ENCODE measurements at places on chromosomes 2 and 18.

DNA sequence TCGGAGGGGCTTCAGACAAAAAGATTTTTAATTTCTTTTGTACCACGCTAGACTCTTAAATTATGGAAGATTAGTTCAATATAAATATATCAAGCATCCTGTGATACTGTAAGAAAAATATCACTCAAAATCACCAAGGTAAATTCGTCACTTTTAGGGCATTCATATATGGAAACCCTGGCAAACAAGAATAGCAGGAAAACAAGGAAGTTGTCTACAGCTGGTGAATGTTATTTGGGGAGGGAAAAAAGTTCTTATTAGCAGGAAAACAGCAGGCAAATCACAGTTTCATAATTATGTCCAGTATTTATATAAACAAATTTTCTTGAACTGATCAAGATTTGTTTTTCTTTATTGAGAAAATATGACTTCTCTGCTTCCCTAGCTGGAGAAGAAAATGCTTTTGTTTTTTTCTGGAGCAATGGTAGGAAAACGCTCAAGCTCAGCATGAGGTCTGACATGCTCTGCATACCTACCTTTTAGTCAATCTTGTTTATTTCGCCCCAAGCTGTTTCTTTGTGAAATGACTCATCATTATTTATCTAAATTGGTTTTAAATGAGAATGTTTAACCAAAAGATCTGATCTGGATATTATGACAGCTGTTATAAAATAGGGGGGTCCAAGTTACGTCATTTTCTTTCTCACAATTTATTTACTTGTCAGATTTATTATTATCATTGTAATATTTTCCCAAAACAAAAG is 14.7 kb downstream of the LINC00305 start:
- DNase-seq, result no peak

DNA sequence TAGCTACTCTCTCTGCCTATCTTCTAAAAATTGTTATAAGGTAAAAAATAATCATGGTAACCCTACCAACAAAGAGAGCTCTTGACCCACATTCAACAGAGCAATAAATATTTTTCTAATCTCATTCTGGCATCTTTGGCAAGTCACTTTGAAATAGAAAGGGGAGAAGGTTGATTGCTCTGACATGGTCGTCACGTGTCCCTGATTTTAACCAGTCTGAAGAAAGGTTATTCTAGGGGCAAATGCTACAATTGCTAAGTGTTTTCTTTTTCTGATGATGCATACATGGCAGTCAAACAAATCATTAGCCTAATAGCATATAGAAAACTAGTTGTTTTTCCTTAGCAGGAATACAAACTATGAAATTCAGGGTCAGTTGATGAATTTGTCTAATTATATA is 153.3 kb upstream of the MAP3K20 start:
- DNase-seq, result no peak

- no peak for DNase-seq
Observed at GRCh38 chr2:225636558-225636957, 237.0 kb downstream of the NYAP2 start.

DNA sequence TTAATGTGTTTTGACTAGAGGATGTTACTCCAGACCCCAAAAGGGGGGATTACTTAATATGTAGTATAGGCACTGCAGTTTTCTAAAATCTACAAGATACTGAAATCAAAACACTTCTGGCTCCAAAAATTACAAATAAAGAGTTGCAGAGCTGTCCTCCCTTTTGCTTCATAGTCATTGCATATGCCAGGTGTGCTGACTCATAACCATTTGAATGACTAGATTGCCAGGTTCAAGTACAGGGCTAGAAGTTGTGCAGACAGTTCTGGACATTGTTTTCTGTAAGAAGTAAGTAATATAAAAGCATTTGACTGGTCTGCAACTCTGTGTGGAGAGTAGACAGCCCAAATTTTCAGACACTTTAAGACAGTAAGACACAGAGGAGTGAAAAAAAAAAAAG is 6.7 kb downstream of the CWC22 start:
- no peak for DNase-seq

DNA sequence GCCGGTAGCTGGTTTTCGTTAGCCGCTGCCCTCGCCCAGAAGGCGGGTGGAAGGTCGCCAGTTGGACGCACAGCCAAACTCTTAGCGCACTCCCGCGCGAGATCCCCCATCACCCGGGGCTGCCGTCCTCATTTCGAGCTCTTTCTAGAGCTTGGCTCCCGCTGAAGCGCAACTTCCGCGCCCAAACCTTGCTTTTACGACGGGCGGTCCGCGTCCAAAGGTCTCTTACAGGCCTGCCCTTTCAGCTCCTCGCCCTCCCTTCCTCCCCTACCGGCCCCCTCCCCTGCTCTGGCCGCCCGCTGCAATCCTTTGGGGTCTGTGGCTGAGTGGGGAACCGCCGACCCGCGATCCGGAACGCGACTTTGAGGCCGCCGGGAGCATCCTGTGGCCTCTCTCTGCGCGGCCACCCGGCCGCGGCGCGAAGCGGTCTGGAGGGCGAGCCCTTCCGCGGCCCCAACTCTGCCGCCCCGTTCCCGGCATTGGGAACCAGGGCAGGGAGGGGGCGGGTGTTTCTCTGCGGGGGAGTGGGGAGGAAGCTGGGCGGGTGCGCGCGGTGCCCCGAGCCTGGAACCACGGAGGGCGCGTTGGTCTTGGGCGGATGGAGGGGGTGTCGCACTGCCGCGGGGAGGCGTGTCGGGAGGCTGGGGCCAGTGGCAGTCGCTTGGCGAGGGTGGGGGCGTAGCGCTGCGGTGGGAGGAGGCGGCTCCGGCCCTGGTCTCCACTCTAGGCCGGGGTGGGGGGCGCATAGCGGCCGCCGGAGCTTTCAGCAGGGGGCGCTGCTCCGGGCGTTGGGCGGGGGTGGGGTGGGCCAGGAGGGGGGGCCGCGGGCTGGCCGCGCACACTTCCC is at the start of gene GDF7:
Gene GDF7 (plus strand): TSS at position 841 of the 847 bp plus-strand sequence. CDS start 96 bp downstream, outside the sequence.
- peak; percentile 60 for DNase-seq

- DNase-seq, result no peak
Observed at GRCh38 chr2:126685629-126686028, 29.7 kb downstream of the GYPC start.

GRCh38 chr2:23422089-23423061 is 37.4 kb downstream of the KLHL29 start:
- DNase-seq, result no peak

- DNase-seq, result no peak
Observed at GRCh38 chr2:2046497-2046896, 284.6 kb downstream of the MYT1L start.

DNA sequence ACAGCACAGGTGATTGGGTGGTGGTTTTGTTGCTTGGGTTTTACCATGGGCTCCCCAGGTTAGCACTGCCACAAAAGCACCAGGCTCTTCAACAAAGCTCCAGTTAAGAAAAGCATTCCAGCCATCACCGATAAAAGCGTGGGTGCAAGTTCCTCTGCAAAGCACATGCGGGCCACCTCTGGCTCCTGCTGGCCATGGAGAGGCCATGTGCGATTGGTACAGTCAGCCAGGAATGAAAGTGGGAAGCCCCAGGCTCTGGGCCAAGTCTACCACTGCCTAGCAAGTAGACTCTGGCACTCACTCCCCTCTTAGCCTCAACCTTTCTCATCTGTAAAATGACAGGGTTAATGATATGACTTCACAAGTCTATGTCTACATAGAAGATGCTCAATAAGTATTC is 36.0 kb downstream of the BCL11A start:
- no peak for DNase-seq

DNA sequence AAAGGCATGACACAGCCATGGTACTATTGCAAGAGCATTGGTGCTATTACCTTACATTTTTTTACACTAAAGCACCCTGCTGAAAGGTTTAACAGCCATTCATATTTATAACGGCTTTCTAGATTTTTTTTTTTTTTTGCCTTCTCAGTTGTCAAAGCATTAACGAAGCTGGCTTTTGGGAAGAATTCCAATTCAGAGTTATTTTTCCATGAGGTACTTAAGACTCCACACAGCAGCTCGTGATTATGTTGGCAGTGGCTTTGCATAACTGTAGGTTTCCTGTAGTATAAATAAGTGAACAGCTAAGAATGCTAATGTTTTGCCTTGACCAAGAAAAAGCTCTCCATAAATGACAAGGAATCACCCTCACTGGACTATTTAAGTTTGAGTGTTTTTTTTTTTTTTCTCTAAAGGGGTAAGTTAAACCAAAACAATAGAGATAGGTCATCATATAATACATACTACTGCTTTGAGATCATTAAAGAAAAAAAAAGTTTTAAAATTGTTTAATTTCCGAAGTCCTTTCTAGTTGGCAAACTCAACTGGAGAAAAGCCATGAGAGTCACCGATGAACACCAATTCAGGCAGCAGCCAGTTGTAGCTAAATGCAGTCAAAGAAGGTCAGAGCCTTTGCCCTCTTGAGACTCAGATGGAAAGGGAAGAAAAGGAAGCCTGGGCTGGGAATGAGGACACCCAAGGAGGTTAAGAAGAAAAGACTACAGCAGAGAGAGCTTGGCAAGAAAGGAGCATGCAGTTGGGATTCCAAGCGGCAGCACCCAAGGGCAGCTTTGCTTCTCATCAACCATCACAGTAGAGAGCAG is 187.4 kb upstream of the NCKAP5 start:
- no peak for DNase-seq

DNA sequence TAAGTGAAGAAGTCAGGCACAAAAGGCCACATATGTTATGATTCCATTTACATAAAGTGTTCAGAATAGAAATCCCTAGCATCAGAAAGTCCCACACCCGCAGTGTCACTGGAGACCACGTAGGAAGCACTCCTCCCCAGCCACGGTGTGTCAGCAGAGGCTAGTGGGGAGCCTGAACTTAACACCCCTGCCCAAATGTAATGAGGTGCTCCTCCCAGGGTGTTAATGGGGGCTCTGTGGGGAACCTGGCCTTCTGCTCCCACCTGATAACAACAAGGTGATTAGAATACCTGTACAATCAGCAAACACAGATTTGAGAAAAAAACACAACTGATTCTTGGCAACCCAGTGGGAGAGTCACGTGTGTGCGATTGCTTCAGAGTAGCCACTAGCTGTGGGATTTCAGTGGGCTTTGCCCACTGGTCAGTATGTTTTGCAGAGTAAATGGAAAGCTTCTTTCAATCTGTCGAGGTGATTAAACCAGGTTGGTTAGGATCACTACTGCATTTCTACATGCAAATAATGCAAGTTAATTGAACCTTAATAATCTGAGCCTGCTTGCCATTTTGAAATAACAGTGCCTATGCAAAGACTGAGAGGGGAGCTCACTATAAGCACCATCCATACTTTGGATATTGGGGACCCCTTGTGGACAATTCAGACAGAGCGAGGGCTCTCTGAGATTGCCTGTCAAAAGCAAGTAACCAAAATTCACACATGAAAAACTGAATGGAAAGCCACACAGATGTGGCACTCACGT is 20.6 kb upstream of the ATRAID start:
- DNase-seq, result peak; percentile 53

DNA sequence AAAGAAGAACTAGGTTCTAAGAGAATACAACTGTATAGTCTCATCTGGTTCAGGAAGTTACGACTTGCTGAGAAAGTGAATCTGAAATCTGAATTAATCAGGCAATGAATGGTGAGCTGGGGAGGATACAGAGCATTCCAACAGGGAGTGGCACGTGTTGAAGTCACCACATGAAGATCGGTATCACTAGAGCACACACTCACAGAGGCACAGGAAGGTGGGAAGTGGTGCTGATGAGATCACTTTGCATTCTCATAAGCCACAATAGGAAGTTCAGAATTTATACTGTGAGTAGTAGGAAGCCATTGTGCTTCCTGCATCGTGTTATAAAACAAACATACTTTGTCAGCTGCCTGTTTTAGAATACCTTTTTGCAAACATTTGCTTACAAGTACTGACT is 615.0 kb upstream of the DDX18 start:
- DNase-seq, result no peak

DNA sequence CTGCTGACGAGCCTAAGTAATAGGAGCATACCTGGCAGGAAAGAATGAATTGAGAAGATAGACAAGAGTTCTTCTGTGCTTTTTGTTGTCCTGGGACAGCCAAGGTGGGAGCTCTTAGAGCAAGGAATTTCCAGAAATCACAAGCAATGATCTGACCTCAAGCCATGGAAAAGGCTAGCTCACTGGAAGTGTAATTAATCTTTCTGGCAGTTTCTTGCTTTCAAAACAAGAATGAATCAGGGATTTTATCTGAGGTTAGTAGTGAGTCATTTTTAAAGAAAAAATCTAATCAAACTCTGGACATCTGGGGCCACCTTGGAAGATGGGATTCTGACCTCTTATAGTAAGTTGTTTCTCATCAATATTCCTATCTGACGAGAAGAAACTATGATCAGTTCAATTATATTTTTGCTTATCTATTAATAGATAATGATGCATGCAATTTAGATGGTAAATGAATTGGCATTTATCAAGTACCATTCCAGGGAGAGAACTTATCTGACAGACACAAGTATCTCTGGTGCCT is 98.0 kb downstream of the ADCYAP1 start:
- no peak for DNase-seq

- DNase-seq, result no peak
Observed at GRCh38 chr2:167134381-167135072, 246.2 kb downstream of the XIRP2 start.

DNA sequence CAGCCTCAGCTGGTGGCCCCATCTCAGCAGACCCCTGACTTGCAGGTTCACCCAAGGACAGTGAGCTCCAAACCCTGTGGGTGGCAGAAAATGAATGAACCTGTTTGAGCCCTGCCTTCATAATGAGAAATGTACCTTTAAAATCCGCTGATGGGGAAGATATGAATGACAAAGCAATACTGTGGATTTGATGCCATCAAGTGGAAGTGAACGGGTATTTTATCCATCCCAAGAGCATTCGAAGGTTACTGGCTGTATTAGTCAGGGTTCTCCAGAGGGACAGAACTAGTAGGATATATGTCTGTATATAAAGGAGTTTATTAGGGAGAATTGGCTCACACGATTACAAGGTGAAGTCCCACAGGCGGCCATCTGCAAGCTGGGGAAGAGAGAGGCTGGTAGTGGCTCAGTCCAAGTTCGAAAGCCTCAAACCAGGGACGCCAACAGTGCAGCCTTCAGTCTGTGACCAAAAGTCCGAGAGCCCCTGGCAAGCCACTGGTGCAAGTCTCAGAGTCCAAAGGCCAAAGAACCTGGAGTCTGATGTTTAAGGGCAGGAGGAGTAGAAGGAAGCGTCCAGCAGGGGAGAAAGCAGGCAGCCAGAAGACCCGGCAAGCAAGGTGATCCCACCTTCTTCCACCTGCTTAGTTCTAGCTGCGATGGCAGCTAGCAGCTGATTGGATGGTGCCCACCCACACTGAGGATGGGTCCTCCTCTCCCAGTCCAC is 32.1 kb downstream of the TOGARAM2 start:
- no peak for DNase-seq

Data from transverse colon (tissue), 4 donors.